ENCODE measurements at places on chromosomes 7 and 10.

- no peak for DNase-seq
These were observed 24.3 kb downstream of the SEM1 start for GRCh38 chr7:96685353-96685752.

DNA sequence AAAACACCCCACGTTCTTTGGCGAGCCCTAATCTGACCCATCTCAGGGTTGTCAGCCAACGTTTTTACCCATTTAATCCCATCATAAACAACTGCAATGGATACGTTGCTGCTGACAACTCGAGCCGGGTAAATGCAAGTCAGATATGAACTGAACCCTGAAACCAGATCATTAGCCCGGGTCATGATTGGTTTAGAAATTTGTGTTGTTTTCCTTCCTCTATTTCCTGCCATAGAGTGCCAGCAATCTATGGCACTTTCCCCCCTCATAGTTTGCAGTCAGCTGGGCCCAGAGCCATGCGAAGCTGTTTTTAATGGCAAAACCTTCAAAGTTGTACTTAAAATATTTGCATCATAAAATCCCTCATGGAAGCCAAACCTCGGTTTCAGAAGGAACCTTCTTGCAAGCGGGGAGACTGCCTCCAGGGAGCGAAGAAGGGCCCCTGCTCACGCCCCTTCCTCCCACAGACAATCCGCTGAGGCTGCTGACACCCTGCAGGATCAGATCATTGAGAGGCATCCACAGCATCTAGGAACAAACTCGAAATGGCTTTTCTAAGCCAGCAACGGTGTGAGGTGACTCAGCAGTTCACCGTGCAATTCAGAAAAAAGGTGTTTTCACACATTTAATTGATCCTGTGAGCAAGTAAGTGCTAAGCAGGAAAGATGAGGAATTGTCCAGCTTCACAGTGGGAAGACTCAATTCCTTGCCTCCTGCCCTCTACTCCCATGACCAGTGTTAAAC is 710.1 kb downstream of the PARD3 start:
- no peak for DNase-seq

DNA sequence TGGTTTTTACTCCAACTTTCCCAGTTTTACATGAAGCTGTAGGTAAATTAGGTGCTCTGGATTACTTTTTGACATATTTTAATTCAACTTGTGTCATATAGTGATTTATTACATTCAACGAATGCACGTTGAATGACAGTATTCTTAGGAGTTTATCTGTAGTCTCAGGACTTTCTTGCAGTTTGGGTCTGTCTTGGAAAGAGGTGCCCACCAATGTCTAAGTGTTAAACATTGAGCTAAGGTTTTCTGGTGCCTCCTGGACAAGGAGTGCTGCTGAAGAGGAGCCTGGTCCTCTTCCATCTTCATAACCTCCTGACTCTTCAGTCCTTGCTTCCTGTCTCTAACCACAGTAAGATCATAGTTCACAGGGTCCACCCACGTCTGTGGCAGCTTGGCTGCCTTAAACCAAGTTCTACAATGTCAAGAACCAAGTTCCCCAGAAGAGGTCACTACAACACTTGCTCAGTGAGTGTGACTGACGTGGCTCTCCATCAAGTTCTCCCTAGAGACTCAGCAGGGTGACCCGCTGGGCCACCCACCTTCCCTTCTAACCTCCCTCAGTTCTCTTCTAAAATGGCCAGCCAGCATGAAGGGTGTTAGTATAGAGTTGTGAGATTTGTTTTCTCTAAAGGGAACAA is 6.1 kb downstream of the NPY start:
- peak; percentile 62 for DNase-seq

GRCh38 chr7:90958647-90959046 is 305.6 kb upstream of the FZD1 start:
- no peak for DNase-seq

GRCh38 chr7:159105066-159105780 is 39.4 kb downstream of the VIPR2 start:
- DNase-seq, result no peak

- DNase-seq, result no peak
These were observed 88.4 kb upstream of the STEAP1B start for GRCh38 chr7:22588351-22588750.

- no peak for DNase-seq
These were observed at the start of gene HACD1 for GRCh38 chr10:17617031-17617911. HACD1 (minus strand) TSS chr10:17617374; CDS start chr10:17617339, 35 bp downstream.

GRCh38 chr10:114526126-114526503 is 121.8 kb upstream of the AFAP1L2 start:
- DNase-seq, result no peak

DNA sequence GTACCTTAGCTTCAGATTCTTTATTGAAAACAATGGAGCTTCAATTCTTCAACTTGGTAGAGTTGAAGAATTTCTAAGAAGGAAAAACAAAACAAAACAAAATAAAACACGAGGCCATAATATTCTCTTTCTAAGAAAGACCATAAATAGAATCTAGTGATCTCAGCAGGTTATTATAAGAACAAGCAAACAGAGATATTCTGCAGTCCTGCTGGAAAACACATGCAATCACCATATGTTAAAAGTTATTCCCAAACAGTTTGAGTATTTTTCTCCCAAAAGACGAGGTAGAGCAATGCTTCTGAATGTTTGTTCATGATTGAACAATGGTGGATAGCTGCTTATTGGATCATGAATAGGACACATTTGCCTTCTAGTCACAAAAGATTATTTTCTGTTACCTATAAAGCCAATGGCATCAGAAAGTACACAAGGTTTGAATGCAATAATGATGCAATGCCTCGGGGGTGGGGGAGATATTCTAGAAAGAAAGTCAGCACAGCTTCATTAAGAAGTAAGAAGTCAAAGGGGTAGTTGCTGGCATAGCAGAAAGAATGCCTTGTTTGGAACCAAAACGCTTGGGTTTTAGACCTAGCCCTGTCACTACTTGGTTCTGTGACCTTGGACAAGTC is 59.3 kb downstream of the CREB3L2 start:
- no peak for DNase-seq

DNA sequence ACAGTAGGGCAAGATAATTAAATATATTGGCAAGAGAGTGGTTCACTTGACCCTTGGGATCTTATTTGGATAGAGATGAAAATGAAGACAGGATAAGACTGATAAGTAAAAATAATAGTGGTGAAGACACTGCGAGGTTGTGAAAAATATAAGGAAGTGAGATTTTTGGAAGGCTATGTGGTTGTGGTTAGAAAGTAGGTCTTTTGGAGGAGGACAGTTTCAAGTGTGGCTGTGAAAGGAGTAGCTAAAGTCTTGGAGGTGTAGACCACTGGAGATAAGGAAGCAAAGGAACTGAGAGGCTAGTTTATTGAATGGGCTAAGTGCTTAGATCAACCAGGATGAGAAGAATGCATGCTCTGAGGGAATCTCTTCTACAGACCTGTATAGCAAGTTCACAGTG is 11.2 kb downstream of the MIOS start:
- DNase-seq, result no peak

DNA sequence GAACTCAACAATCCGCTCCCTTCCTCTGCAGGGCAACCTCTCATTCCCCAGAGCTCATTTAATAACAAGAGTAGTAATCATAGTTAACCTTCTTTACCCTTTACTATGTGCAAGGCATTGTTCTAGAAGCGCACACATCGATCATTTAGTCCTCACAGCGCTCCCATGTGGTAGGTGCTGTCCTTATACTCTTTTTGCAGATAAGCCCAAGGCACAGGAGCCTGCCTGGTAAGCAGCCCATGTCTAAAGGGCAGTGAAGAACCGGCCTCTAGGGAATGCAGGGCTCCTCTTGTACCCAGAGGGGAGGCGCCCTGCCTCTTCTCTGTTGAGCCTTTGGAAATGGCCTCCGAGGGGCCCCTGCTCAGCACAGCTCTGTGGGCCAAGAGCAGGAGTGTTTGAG is 14.3 kb downstream of the CHST3 start:
- DNase-seq, result no peak

DNA sequence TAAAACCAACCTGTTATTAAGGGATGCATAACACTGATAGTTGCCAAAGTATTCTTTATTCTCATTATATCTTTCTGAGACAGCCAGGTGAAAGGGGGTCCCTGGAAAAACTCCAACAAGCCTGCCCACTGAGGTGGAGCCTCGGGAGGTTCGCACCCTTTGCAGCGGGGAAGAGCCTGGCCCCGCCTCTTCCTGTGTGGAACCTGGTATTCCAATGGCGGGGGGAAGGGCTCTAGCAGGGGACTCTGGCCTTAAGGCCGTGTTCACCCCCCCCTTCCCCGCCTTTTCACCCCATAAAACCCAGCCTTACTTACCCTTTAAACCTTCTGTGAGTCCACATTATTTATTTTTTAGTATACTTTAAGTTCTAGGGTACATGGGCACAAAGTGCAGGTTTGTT is 62.4 kb upstream of the PDK4 start:
- DNase-seq, result no peak

DNA sequence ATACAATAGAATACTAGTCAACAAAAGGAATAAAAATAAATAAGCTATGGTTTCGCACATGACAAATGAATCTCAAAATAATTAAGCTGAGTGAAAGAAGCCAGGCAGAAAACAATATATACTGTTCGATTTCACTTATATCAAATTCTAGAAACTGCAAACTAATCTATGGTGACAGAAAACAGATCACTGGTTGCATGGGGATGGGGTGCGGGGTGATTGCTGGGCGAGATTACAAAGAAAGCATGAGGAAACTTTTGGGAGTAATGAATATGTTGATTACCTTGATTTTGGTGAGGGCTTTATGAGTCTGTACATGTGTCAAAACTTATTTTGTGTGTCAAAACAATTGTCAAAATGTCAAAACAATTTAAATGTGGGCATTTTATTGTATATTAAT is 135.6 kb downstream of the GPR85 start:
- no peak for DNase-seq

- no peak for DNase-seq
These were observed 126.8 kb downstream of the KAT6B start for GRCh38 chr10:74953214-74953613.

DNA sequence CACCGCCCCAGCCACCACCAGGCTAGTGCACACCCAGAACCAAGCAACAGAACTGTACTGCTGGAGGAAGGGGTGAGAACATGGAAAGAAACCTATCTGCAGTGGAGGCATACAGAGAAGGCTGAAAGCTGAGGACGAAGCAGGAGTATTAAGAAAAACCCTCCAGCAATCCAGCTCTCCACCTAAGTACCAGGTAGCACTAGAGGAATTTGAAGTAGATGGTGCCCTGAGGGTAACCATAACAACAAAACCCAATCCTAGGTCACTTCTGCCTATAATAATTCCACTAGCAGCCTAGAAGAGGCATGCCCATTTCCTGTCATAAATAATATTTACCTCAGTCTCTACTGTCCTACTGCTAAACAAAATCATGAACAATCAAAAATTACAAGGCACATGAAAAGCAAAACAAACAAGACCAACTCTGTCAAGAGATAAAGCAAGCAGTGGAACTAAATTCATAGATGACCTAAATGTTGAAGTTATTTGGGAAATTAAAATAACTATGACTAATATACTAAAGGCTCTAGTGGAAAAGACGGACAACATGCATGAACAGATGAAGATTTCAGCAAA is 51.1 kb downstream of the HYCC1 start:
- DNase-seq, result no peak

DNA sequence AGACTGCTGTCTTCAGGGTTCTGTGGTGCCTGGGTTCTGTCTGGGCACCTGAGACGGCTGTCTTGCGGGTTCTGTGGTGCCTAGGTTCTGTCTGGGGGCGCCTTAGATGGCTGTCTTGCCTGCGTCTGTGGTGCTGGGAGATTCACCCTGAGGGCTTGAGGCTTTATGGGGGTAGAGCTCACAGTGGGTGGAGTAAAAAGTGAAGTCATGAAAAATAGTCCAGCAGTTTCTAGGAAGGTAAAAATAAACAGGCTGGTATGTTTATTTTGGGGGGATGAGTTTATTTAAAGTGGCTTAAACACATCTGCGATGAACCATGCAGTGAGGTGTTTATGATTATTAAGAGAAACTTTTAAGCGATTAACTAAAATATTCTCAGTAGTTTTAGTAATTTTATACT is 64.2 kb downstream of the NKX6-2 start:
- DNase-seq, result no peak

DNA sequence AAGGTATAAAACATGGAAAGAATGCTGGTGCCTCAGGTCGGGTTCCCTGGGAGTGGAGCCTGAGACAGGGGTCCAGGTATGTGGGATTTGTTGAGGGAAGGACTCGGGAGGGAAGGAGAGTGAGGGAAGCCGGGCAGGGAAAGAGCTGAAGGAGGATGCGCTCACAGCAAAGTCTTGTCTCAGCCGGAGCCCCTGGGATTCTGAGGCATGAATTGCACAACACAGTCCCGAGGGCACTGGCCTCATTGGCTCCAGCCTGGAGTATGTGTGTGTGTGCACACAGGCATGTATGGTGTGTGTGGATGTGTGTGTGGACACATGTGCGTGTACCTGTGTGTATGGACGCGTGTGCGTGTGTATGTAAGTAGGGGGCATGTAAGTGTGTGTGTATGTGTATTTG is 87.4 kb downstream of the WDFY4 start:
- no peak for DNase-seq

GRCh38 chr7:4394736-4395135 is 287.4 kb upstream of the FOXK1 start:
- DNase-seq, result no peak

GRCh38 chr10:3516923-3517255 is 268.1 kb downstream of the KLF6 start:
- no peak for DNase-seq

DNA sequence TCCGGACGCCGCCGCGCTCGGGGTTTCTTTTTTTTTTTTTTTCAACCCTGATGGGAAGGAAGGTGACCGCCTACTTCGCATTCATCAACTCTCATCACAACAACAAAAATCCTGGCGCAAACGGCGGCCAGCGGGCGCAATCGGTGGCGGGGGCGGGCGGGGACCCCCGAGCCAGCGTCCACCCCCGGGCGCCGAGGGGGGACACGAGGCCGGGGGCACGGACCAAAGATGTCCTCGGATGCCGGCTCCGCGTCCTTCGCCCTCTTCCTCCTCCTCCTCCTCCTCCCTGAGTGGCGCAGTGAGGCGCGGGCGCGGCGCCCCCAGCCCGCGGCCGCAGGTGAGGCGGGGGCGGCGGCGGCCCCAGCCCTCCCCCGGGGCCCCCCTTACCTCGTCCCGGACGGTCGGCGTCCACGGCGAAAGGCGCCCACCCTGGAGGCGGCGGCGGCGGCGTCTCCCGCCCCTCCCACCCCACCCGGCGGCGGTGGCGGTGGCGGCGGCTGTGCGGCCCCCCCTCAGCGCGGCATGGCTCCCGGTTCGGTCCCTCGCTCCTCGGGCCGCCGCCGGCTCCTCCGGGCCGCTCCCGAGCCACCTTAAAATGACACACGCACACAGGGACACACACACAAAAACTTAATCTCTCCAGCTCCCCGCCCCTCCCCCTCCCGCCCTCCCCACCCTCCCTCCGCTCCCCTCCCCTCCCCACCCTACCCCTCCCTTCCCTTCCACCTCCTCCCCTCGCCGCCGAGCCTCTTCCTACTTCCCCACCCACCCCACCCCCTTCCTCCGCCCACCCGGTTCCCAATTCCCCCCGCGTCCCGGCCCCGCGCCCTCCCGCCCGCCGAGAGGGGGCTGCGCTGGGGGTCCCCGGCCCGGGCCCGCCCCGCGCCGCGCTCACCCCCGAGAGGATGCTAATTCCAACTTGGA is at the start of gene CTBP2:
TSS of gene CTBP2 (minus strand) at position 632 of the 924 bp plus-strand sequence.
- DNase-seq, result no peak
